Smooth muscle cell of bladder (primary cell): ENCODE measurements at places on chromosomes 6 and 20. TPM values are rescaled to one million over a fixed set of nuclear protein-coding genes. Genes with fewer than 3 reads are reported as not detected.

The TMC2 gene
- 0.18 TPM in 1 of 2 replicates, not detected in the other for total RNA-seq

The KHDC1L gene
- total RNA-seq: not detected in 2 replicates

The SPATS1 gene
- not detected in 2 replicates for total RNA-seq

The SOX12 gene
- total RNA-seq: 2.1 and 3.1 TPM in 2 replicates
